ENCODE measurements at places on chromosomes 6 and 20.
A peak's percentile ranks its signal among the peaks of the same experiment; 100 is the strongest.

DNA sequence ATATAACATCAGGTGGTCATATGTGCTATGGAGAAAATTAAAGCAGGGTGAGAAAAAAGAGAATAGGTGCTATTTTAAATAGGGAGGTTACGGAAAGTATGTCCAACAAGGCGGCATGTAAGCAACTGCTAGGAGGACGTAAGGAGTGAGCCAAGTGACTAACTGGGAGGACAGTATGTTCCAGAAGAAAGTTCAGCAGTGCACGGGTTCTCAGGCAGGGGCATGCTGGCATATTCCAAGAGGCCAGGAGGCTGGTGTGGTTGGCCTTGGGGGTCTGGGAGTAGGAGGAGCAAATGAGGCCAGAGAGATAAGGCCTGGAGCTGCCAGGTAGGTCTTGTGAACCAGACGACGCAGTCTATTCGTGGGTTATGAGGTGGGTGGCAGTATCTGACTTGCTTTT, 112.4 kb downstream of the ARMC2 start:
- peak; percentile 44 for DNase-seq

DNA sequence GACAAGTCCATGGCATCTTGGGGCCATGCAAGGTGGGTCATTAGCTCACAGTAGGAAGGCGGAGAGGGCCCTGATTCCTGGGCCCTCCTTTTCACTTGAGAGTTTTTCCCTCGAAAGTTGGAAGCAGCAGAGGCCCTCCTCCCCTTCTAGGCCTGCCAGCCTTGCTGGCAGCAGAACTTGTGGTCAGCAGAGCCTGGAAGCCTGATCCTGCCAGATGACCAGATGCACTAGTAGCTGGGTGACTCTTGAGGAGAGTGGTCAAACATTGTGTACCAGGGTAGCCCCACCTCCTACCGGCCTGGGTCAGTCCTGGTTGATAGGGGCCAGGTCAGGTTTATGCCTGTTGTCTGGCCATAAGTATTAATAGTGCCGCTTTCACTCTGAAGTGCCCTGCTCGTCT, 3.8 kb upstream of the HMGA1 start:
- DNase-seq = peak; percentile 53

DNA sequence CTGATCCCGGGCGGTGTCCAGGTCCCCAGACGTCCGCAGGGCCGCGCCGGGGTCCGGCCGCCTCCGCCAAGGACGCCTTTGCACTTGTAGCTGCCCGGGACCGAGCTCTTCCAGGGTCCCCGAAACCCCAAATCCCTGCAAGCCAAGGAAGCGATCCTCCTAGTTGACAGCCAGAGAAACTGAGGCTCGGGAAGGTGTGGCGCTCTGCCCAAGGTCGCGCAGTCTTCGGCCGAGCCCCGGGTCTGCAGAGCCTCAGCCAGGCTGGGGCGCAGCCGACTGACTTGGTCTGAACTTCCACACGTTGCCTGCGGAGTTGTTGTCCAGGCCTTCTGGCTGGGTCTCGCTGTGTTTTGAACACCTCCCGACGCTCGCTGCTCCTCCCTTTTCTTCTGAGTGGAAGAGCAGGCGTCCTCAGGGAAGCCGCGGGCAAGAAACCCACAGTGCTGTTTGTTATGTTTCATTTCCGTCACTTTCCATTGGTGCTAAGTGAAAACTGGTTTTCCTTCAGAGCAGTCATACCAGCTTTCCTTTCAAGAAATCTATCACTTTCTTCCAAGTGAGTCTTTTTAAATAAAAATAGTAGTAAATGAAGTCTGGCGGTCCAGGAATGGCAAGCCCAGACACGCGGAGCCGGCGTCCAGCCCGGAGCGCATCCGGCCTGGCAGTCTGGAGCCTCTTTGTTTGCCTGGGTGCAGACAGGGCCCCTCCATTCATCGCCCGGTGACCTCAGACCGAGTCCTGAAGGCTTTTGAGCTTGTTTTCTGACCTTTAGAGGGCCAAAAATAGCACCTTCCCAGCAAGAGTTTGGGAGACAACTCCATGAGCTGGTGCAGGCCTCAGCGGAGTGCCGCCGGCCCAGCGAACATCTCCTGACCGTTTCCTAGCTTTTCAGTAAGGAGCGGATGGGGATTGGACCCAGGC, 698 bp downstream of the FAM210B start:
- DNase-seq = peak; percentile 74

DNA sequence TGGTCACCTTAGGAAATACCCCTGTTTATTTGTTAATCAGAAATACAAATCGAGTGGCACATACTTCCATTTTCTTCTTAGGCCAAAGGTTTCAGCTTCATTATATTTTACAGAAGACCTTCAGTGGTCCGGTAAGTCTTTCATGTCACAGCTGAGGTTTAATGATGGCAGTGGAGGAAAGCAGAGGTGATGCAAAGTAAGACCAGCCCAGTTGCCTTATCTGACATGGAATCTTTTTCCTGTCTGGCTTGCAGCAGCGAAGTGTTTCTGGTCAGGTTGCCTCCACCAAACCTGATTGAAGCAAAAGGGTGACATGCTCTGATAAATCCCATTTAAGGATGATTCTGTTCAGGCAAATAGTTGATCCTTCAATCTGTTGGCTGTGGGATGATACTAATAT, 100.0 kb downstream of the PRDM1 start:
- DNase-seq = no peak

GRCh38 chr20:474581-474980, 12.2 kb upstream of the TBC1D20 start:
- DNase-seq = no peak

DNA sequence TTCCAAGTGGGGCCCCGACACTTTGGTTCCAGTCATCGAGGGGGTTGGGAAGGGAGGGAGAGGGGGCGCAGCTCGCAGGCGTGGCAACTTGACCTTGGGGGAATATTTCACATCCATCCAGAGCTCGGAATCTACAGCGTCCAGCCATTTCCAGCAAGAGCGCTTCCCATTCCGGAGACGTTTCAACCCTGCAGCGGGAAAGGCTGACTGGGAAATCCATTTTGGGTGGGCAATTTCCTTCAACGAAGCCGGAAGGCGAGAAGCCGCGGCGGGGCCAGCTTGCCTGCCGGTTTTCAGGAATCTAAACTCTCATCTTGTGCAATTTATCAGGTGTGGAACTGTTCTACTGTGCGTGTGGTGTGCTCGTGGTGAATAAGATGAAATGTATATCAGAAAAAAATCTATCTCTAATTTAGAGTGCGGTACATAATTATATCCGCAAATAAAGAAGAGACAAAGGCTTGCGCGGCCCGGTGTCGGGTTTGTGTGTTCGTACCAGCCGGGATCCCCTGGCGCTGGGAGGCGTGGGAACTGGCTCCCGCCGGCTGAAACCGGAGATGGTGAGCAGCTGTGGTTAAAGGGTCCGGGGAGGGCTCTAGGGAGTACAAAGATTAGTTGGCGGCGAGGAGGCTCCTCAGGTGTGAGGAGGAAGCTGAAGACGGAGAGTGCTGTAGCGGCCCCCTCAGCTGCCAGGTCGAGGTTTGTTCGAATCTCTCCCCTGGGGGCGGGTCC, 4.8 kb downstream of the SLC32A1 start:
- no peak for DNase-seq

DNA sequence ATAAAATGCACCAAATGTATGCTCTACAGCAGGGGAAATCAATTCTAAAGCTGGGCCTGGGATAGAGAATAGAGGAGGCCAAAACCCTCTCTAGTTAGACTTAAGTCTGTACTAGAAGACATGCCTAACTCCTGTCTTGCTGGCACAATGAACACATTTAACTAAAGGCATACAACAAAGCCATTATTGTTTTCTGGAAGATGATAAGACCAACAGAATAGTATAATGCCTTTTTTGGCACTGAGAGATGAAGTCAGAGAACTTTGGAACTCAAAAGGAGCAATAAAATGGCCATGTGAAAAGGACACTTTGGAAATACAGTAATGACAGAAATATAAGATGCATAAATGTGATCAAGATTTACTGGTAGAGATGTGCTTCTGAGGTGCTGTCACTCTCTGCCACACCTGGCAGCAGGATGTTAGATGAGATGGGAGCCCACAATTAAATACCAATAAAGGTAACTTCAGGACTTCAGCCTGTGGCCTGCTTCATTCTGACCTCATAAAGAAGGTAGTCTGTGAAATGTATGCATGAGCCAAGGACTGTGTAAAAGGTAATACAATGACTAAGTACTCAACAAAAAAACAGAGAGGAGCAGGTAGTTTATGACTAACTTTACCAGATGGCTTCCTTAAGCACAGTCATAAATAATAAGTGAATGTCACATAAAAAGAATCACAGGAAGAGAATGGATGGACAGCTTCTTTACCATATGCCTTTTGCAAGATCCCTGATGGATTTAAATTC, 333.4 kb downstream of the BCKDHB start:
- no peak for DNase-seq

DNA sequence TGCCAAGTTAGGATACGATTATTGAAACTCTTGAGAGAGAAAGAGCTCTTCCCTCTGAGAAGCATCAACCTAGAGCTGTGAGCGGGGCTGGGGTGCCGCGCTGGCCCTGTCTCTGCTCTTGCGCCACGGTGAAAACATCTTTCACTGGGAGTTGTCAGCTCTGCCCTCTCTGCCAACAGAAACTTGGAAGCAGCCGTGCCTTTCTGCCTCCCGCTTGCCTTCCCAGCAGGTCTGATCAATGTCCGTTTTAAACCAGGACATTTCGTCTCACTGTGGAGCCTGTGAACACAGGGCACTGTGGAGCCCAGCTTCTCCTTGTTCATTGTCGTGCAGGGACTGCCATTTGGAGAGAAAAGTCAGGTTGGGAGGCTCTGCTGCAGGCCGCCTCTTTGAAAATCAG, 249.2 kb upstream of the PMEPA1 start:
- DNase-seq = no peak

DNA sequence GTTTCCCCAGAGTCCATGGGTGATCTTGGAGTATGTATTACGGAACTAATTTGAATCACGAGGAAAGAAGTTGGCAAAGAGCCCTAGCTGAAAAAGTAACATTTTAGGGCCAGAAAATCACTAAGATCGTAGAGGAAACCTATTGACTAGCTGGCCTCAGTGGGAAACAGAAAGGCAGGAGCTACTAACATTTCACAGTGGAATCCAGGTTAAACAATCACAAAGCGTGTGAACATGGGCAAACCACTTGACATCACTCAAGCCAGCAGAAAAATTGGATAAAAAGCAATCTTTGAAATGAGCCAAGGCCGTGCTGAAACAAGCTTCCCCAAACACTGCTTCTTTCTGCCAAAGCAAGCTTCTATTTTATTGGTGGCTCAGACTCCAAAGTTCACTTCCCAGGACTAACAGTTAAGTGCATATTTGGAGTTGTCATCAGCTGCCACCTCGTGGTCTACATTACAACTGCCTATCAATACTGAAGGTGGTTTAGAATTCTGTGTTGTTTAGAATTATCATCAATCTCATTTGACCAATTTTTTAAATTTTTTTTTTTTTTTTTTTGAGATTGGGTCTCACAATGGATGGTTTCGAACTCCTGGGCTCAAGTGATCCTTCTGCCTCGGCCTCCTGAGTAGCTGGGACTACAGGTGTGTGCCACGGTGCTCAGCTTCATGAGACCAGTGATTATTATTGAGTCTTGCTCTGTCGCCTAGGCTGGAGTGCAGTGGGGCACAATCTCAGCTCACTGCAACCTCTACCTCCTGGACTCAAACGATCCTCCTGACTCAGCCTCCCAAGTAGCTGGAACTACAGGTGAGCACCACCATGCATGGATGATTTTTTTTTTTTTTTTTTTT, 10.6 kb downstream of the RPS10 start:
- peak; percentile 36 for DNase-seq

- no peak for DNase-seq
These were observed 552 bp upstream of the DEF6 start for GRCh38 chr6:35296931-35297600.

- no peak for DNase-seq
These were observed 245.8 kb upstream of the SULF2 start for GRCh38 chr20:48031122-48031521.

DNA sequence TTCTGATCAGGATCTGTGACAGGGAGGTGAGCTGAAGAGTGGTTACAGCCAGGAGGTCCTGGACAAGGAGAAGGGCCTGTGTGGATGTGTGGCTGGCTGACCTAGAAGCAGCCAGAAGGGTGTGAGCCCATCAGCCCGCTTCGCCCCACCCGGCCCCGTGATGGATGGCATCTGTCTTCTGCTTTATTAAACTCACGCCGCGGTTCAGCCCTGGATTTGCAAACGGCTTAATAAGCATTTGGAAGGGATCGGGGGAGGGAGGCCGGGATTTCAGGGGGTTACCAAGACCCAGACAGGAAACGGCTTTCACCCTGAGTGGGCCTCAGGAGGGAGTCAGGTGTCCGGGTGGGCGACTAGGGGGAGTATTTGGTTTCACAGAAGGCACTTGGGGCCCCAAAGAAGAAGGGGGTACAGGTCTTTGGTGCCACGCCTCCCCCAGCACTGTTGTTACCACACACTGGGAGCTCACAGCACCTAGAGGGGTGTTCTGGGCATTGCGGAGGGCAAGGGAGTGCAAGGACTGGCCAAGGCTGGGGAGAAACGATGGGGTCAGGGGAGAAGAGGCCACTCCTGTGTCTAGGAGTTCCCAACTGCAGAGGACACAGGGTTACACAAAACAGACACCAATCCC, 53.8 kb upstream of the FOXP4 start:
- peak; percentile 14 for DNase-seq

- DNase-seq = no peak
These were observed 23.9 kb upstream of the MOXD1 start for GRCh38 chr6:132425176-132425575.

DNA sequence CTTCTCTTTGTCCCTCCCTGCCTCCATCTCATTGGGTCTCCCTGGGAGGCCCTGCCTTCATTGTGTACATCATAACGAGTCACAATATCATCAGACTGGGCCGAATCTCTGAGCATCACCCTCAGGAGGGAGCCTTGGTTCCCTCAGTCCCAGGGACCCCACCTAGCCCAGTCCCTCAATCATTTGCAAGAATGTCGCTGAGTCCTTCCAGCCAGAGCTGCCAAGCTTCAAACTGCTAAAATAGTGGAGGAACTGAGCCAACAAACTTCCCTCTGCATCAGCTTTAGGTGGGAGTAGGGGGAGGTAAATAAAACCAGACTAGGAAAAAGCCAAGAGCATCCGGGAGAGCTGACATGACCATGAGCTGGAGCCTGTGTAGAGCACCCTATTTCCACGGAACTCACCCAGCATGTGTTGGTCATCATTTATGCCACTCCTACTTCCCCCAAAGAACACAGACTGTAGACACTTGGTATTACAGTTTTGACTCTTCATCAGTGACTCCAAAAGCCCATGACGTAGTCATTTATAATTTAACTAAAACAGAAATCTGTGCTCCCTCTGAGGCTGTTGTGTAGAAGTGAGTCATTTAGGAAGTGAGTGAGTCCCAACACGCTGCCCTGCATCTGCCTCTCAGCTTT, 28.8 kb upstream of the IL17A start:
- no peak for DNase-seq

DNA sequence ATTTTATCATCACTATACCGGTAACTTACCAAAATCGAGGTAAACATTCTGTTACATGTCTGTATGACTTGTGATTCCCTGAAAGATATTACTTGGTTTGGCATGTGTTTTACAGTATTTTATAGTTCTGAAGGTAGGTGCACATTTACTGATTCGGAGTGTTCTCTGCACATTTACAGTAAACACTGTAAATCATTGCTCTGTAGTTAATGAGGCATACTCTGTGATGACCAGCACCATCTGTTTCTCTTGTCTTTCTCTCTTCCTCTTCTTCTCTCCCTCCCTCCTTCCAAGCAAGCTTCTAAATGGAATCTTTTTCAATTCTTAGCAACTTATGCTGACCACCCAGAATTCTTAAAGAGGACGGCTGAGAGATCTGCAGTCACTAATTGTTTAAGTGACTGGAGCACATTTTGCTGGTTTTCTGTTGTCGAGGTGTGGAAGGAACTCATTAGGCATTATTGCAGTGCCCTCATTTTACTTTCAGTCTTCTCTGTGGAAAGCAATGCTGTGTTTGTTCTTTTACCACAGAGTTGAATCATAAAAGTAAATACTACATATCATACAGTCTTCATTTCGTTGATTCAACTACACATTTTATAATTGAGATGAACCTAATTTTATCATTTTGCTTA, 126.5 kb downstream of the UTRN start:
- DNase-seq = peak; percentile 41

Data from amniotic epithelial cell (primary cell).